T-cell (primary cell): ENCODE measurements at places on chromosomes 1 and 21.

DNA sequence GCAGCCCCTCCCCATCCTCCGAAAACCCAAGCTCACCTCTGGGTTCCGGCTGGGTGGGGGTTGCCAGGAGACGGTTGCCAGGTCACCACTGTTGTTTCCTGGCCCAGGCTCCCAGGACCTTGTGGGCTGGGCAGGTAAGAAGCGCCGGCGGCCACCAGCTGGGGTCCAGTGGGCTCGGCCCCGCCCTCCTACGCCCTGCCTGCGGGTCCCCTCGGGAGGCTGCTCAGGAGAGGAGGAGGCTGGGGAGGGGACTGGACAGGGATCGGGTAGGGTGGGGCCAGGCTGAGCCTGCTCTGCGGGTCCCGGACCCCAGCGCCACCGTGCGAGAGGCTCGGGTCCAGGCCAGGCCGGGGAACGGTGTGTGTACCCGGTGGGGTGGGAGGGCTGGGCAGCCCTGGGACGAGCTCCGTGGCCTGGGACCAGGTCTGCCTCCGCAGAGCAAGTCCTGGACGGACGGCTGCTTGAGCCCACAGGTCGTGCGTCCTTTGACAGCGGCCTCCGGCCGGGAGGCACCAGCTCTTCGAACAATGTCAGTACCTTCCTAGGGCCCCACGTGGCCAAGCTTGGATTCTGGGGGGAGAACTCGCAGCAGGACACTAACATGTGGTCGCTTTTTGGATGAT, at the start of gene TTLL10:
Gene TTLL10, plus strand, starts transcription at position 88 of the 623 bp plus-strand sequence. CDS start 5,336 bp downstream, outside the sequence.
- peak; percentile 35 for DNase-seq

- DNase-seq, result no peak
These were observed 466.6 kb upstream of the OLFM3 start for GRCh38 chr1:102463328-102463727.

GRCh38 chr1:153387785-153388184, 3.1 kb downstream of the S100A8 start:
- DNase-seq, result no peak

- DNase-seq, result no peak
These were observed 1232.0 kb downstream of the KCNT2 start for GRCh38 chr1:195376190-195376589.

- DNase-seq, result no peak
These were observed 8.9 kb downstream of the XKR8 start for GRCh38 chr1:27968692-27969091.

DNA sequence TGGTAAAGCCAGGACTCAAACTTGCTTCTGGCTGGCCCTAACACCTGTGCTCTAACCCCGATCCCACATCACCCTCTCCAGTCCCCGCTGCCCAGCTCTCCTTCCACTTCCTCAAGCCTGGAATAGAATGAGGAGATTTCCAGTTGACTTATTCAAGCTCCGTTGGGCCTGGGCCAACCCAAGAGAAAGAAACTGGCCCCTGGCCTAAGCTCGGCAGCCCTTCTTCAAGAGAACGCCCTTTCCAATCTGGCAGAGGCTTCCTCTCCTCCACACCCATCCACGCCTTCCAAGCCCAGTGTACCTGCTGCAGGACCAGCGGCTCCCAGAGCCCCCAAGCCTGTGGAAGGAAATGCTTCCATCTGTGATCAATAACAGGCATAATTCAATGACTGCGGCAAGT, 51.9 kb downstream of the LRRN2 start:
- DNase-seq, result no peak

- no peak for DNase-seq
These were observed 12.5 kb downstream of the TMEM81 start for GRCh38 chr1:205071801-205072200.

- DNase-seq, result no peak
These were observed 48.5 kb upstream of the IKBKE start for GRCh38 chr1:206421616-206422340.

GRCh38 chr21:45259206-45259840, 28.4 kb downstream of the POFUT2 start:
- DNase-seq, result no peak

- no peak for DNase-seq
These were observed 187.9 kb downstream of the VAV3 start for GRCh38 chr1:107776900-107777663.

DNA sequence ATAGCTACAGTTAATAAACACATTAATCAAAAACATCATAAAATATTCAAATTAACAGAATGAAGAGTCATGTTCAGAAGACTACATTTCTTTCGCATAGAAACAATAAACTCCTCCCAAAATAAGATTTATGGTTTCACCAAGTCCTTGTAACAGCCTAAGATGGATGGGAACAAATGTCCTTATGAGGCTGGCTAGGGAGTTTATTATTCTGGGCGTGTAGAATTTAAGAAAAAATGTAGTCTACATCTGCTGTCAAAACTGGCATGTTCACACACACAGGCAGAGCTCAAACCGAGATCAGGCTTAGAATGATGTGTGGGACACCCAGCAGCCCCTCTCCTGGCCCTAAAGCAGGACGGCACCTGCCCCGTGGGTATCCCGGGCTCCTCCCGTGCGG, 101.1 kb downstream of the NPHP4 start:
- no peak for DNase-seq

- no peak for DNase-seq
These were observed 35.8 kb upstream of the RUNX1 start for GRCh38 chr21:35084869-35085268.

DNA sequence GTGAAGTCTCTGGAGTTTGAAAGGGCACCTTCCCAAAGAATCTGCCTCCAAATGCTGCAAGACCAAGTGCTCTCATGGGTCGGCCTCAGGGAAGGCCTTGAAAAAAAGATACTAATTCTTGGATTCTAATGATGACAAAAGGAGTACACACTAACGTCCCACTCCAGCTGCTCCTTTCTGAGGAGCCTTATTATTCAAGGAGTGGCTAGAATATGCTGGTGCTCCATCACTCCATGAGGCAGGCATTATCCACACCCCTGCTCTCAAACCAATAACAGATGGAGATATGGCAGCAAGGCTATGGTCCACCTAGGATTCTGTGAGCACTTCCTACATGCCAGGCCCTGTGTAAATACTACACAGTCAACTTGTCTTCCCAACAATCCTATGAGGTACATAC, 54.4 kb downstream of the FAM78B start:
- DNase-seq, result no peak

GRCh38 chr1:51567653-51568052, 48.6 kb upstream of the EPS15 start:
- DNase-seq, result no peak

DNA sequence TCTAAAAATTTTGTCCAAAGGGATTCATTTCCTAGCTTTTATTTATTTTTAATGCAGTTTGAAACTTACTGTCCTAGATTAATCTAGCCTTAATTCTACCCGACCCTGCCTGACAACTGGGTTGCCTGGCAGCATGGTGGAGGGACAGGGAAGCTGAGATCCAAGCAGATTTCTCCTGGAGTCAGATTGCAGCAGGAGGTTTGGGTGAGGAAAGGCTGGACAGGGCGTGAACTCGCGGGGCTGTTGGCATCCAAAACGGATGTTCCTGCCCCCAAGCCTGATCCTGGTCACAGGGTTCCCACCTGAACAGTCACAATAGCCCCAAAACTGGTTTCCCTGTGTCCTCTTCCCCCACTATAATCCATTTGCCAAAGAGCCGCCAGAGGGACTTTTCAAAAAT, 23.2 kb downstream of the TCEA3 start:
- no peak for DNase-seq

- DNase-seq, result no peak
These were observed 161.4 kb upstream of the ZRANB2 start for GRCh38 chr1:71242239-71242638.

DNA sequence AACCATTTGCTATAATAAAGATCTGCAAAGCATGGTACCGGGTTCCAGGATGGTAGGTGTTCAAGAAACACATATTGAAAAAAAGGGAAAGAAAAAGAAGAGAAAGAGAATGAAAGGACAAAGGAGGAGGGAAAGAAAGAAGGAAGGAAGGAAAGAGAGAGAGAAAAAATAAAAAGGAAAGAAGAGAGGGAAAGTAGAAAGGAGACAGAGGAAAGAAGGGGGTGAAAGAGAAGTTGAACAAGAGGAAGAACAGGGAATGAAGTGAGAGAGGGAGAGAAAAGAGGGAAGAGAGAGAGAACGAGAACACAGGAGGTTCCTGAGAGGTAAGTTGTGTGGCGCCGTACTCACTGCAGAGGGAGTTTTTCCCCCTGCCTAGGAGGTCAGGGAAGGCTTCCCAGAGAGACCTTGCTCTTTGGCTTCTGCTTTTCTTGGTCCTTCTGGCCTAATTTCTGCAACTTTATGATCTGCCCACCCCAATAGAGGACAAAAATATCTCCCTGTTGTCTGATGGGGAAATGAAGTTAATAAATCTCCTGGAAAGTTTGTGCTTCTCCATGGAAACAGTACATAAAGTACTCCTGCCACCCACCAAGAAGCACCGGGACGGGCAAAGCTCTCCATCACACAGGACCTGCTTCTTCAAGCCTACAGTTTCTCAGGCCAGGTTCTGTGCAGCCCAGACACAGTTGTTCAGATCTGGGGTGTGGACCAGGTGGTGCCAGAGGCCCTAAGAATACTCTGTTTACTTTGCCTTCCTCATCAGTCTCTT, 124.8 kb downstream of the ROR1 start:
- no peak for DNase-seq

DNA sequence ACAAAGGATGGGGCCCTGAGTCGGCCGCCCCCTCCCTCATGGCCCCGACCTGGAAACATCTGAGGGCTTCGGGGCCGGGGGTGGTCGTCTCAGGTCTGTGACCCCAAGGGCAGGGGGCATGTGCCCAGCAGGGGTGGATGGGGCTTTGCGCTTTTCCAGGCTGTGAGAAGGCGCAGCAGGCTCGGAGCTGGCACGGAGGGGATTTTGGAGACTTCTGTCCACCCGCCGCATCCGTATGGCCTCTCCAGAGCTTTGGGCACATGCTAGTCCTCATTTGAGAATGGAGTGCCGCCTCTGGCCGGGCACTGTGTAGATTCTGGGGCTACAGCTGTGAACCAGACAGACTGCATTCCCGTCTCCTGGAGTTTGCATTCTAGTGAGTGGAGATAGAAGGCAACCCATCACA, 66.1 kb upstream of the WNT4 start:
- DNase-seq, result no peak

GRCh38 chr1:177082855-177083693, 81.4 kb downstream of the ASTN1 start:
- no peak for DNase-seq

- DNase-seq, result no peak
These were observed 975.7 kb upstream of the ADGRL4 start for GRCh38 chr1:79982211-79982610.

DNA sequence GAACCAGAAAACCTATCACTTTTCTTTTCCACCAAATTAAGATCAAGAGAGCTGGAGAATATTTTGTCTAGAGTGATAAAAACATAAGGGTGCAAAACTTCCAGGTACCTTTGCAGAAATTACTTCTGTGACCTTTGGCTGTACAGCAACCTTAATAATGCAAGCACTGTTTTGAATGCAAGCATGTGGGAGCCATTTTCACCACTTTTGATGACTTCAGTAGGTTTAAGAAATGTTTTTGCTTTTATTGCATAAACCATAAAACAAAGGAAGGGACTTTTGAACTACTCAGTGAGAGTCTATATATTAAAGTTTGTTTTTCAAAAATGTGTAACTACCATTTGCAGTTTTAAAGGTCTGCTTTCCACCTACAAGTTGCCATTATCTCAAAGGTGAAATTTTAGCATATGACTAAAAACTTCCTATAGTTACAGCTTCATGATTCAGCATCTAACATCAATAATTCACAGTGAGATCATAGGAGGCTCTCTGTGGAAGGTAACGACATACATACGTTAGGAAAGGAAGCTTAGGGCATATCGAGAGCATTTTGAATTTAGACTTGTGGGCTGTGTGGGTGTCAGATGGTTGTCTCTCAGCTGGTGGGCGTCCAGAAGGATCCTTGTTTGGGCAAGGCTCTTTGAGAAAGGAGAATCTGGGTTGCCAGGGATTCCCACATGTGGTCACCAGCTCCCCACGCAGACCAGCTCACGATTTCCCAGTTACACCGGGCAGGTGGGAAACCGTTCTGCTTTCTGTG, 1.1 kb upstream of the GADD45A start:
- DNase-seq, result no peak

DNA sequence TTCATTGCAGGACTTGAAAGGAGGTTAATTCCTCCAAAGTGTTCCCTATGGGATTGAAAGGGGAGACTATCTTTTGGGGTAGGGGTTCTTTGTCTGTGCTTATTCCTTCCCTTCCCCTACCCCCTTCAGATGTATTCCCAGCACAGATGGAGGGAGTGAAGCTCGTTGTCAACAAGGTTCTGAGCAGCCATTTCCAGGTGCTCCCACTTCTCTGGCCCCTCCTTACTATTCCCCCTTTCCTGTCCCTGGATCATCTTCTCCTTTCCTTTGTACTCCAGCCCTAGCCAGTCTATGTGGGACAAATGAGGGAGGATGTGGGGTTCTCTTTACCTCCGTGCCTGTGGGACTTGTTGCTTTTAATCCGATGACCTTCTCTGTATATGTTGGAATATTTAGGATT, 899 bp downstream of the TOMM40L start:
- no peak for DNase-seq

GRCh38 chr1:224864006-224864405, 65.5 kb upstream of the DNAH14 start:
- no peak for DNase-seq

- DNase-seq, result no peak
These were observed 1.0 kb upstream of the TP73 start for GRCh38 chr1:3651026-3651929.

DNA sequence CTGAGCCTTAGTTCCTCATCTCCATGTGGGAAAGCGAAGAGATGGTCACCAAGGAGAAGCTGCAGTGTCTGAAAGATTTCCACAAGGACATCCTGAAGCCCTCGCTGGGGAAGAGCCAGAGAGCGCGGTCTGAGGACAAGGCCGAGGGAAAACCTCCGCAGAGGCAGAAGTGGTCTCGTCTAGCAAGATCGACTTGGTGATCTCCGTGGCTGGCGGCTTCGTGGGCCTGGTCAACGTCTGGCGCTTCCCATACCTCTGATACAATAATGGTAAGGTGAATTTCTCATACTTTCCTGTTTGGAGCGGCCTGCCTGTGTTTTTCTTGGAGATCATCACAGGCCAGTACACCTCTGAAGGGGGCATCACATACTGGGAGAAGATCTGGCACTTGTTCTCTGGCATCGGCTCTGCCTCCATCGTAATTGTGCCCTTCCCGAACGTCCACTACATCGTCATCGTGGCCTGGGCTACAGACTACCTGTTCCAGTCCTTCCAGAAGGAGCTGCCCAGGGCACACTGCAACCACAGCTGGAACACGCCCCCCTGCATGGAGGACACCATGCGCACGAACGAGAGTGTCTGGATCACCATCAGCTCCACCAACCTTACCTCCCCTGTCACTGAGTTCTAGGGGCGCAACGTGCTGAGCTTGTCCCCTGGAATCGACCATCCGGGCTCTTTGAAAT, 841.1 kb upstream of the TMPRSS15 start:
- no peak for DNase-seq

- DNase-seq, result no peak
These were observed 19.3 kb downstream of the CNTN2 start for GRCh38 chr1:205062319-205062718.

GRCh38 chr1:197342669-197343068, 74.6 kb downstream of the CRB1 start:
- no peak for DNase-seq
